ENCODE measurements at places on chromosomes 11 and 22.

- DNase-seq = no peak
Measured at GRCh38 chr22:49867303-49868265, 13.9 kb downstream of the ZBED4 start.

DNA sequence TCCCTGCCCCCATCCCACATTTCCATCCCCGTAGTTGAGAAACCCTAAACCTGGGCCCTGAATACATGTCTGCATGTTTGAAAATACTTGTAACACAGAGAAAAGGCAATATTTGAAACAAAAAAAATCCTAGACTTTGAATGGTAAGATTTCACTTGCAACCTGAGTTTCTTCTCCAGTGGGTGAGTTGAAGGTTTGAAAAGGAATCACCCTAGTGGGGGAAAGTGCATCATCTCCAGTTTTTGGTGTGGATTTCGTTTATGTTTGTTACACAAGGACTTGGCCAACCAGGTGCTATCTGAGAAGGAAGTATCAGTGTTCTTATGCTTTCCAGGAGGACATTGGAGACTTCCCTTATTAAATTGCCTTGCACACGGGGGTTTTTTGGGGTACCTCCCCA is 90.4 kb downstream of the ABTB2 start:
- no peak for DNase-seq

- no peak for DNase-seq
Measured at GRCh38 chr11:128206461-128206860, 380.9 kb downstream of the ETS1 start.

DNA sequence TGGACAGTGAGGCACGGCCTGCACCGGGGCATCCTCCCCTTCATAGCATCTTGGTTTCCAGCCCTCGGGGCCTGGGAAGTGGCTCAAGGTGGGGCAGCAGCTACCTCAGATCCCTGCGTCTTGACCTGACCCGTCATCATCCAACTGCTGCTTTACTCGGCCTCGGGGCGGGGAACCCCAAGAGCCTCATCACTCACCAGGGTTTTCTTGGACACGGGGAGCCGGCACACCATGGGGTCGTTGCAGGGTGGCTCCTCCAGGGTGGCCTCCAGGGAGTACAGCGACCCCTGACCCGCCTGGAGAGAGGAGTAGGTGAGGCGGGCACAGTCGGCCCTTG is 651 bp downstream of the CTSF start:
- no peak for DNase-seq

DNA sequence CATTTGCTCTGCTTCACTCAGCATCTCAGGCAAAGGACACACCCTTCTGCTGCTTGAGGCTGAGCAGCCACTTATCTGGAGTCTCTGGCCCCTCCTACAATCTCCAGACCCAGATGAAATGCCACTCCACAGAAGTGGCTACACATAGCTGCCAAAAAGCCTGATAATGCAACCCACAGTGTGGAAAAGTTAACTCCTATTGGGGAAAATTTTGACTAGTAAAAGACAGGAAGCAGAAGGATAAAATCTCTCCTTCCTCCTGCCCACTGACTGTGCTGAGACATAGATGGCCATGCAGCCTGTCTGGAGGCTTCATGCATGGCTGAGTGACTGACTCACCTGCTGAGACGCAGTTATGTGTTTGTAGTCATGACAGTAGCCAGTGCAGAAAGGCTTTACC is 92.3 kb upstream of the TEAD1 start:
- no peak for DNase-seq

- no peak for DNase-seq
Measured at GRCh38 chr11:14369598-14369997, 10.6 kb upstream of the RRAS2 start.

GRCh38 chr11:41309111-41309522 is 150.3 kb downstream of the LRRC4C start:
- DNase-seq = no peak

DNA sequence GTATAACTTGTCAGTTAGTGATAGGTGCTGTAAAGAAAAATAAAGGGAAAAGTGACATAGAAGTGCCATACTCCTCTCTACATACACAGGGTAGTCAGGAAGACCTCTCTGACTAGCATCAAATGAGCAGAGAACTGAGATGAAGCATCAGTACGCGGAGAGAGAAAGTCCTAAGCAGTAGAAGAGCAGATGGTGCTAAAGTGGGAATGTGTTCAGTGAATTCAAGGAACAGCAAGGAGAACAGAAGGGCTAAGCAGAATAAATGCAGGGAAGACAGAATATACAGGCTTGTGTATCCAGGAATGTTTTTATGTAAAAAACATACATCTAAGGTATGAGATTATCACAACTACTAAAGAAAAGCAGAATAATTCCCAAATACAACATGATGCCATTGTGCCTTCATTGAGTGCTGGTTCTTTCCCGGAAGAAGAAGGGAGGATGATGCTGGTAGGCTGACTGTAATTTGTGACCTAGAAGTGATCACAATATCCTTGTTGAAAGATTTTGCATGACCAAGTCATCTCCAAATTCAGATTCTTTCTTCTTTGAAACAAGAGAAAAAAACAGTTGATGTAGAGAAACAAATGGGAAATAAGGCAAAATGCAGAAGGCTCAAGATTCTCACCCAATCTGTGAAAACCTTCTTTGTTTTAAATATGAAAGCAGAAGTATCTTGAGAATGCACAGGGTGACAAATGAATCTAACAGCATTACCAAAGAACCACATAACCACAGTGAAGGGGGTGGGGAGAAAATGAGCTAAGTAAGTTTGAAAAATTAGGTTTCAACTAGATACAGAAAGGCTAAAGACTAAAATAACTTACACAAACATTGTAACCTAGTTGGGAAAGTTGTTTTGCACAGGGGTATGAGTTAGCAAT is 20.5 kb downstream of the MRE11 start:
- DNase-seq = no peak

DNA sequence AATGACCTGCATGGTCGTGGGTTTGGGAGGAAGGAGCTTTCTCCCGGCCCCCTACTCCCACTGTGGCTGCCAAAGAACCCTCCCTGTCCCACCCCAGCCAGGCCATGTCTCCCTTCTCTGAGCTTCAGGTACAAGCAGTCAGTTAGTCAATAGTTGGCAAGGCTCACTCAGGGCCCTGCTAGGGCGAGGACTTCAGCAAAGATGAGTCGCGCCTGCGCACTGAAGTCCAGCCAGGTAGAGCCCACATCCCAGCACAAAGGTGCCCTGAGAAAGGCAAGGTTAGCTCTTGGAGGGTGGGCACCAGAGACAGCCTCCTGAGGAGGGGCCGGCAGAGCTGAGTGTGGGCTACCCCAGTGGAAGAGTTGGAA is 11.1 kb downstream of the C11orf86 start:
- no peak for DNase-seq

- peak; percentile 15 for DNase-seq
Measured at GRCh38 chr22:29193021-29193420, 12.7 kb upstream of the EMID1 start.

DNA sequence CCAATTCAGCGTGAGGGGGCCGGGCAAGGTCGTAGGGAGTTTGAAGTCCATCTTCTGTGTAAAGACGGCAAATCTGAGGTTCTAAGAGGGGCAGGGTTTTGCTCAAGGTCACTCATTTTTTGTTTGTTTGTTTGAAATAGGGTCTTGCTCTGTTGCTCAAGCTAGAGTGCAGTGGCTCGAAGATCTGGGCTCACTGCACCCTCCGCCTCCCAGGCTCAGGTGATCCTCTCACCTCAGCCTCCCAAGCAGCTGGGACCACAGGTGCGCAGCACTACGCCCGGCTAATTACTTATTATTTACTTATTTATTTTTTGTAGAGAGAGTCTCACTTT is 355 bp upstream of the AP1B1 start:
- DNase-seq = no peak

GRCh38 chr11:65032216-65032615 is 5.0 kb downstream of the SNX15 start:
- DNase-seq = peak; percentile 48

- DNase-seq = no peak
Measured at GRCh38 chr22:43777286-43777685, 34.8 kb downstream of the EFCAB6 start.

- peak; percentile 93 for DNase-seq
Measured at GRCh38 chr11:118002541-118003423, 16.6 kb downstream of the IL10RA start.

GRCh38 chr11:118735203-118735602 is 55.8 kb upstream of the TREH start:
- no peak for DNase-seq

DNA sequence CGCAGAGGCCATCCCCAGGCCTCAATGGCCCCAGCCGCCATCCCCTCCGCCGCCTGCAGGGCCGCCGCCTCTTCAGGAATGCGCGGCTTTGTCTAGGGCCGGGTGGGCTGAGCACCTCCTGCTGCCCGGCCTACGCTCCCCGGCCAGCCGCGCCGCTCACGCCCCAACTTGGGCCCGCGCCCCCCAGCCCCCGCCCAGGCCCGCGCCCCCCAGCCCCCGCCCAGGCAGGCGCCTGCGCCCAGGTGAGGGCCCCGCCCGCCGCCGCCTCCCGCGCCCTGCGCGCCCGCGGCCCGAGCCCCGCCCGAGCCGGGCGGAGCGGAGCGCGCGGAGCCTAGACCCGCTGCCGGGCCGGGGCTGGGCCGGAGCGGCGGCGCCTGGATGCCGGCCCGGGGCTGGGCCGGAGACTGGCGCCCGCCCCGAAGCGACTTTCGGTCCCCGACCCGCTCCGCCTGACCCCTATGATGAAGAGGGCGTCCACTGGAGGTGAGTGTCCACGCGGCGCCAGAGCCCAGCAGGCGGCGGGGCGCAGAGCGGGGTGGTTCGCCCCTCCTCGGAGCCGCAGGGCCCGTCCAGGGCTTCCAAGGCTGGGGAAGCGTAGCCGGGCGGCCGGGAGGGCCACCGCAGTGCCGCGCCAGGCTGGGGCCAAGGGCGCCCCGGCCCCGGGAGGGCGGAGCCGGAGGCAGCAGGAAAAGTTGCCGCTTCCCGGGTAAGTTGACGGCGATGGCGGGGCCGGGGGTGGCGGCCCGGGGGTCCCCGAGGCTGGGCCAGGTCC is 34.3 kb upstream of the PRODH start:
- peak; percentile 76 for DNase-seq

DNA sequence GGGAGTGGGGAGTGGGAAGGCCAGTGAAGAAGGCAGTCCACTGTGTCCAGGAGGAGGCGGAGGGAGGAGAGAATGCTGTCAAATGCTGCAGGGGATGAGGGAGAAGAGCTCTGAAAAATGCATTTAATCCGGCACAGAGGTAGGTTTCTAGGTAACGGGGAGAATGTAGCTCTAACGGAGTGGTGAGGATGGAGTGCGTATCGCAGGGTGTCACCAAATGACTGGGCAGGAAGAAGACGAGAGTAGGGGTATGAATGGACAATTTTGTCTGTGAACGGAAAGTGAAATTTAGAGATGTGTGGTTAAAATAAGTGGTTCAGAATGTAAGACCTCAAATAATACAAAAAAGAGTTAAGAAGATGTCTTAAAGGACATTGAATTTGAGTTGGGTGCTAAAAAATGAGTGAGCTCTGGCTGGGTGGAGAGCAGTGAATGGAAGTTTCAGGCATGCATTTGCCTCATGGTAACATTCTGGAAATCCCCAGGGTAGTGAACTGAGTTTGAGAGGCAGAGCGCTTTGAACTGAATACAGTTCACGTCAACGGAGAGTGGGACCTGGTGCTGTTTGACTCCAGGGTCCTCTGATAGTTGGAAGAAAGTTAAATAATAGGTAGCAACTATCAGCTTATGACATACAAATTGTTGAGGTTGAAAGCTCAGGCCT is 81.3 kb upstream of the CADM1 start:
- no peak for DNase-seq

- DNase-seq = no peak
Measured at GRCh38 chr11:110903378-110903777, 191.1 kb upstream of the ARHGAP20 start.

GRCh38 chr22:49689255-49689770 is 138.4 kb downstream of the BRD1 start:
- DNase-seq = no peak

GRCh38 chr11:19502691-19503253 is 209.9 kb upstream of the NAV2 start:
- no peak for DNase-seq

DNA sequence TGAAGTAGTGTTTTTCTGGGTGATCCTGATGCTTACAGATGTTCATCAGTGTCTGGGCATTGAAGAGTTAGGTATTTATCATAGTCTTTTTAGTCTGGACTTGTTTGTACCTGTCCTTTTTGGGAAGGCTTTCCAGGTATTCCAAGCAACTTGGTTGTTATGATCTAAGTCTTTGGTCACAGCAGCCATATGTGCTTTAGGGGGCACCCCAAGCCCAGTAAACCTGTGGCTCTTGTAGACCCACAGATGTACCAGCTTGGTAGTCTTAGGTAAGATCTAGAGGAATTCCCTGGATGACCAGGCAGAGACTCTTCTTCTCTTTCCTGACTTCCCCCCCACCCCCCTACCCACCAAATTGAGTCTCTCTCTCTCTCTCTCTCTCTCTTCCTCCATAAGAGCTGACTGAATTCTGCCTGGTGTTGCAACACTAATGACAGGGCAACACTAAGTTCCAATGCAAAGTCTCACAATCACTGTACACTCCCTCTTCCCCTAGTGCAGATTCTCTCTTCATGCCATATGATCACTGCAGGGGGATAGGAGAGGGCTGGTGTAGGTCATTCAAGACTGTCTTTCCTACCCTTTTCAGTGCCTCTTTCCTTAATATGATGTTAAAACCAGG is 24.5 kb upstream of the MMP8 start:
- DNase-seq = no peak

DNA sequence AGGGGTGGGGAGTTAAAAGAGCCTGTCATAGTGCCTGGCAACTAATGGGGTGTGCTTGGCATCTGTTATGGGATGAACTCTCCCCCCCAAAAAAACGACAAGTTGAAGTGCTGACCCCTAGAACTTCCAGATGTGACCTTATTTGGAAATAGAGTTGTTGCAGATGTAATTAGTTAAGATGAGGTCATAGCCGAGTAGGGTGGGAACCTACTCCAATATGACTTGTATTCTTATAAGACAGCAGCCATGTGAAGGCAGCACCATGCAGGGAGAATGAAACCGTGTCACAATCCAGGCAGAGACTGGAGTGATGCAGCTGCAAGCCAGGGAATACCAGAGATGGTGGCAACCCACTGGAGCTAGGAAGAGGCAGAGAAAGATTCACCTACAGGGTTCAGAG is 394.5 kb downstream of the TENM4 start:
- DNase-seq = no peak

GRCh38 chr11:4006946-4007680 is 87.5 kb upstream of the RRM1 start:
- no peak for DNase-seq

- DNase-seq = no peak
Measured at GRCh38 chr11:70063555-70063954, 14.6 kb upstream of the ANO1 start.

Measured in left lung (tissue), 14 donors.